H1 (cell line): ENCODE measurements at places on chromosomes 3 and 15. TPM values are rescaled to one million over a fixed set of nuclear protein-coding genes. Genes with fewer than 3 reads are reported as not detected.
A peak's percentile ranks its signal among the peaks of the same experiment; 100 is the strongest.

GRCh38 chr3:78614486-78614885 is 1153.3 kb downstream of the ROBO1 start:
- H3K36me3 ChIP-seq, result peaks cover 18% of the 10 kb centered on the region
- no peaks in the 10 kb centered on the region for H3K4me1 ChIP-seq
- no peak overlapping the region for H3K27ac ChIP-seq
- H3K27me3 ChIP-seq, result no peaks in the 10 kb centered on the region
- DNase-seq, result no peak

DNA sequence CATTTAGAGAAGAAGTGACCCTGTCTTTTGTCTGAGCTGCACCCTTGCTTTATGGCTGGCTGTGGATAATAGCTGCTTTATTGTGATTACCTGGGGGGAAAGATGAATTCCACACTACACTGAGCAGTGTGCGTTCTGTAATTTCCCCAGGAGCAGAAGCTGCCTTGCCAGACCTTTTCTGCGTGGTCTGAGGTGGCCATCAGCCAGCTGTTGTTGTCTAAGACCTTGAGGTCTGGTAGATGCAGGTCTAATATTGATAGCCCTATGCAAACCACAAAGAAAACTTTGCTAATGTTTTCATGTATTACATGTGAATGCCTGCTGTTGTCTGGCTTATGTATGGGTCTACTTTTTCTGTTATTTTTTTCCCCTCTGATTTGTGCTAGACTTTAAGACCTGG is 144.6 kb downstream of the THSD4 start:
- H3K27me3 ChIP-seq, result no peaks in the 10 kb centered on the region
- no peaks in the 10 kb centered on the region for H3K36me3 ChIP-seq
- DNase-seq, result no peak
- no peak overlapping the region for H3K27ac ChIP-seq
- no peak overlapping the region for H3K4me3 ChIP-seq

IMPG2 gene
- total RNA-seq, result 0.06 and 0.08 TPM in 2 replicates

CRYGS gene
- total RNA-seq, result 0.90 and 1.8 TPM in 2 replicates

DNA sequence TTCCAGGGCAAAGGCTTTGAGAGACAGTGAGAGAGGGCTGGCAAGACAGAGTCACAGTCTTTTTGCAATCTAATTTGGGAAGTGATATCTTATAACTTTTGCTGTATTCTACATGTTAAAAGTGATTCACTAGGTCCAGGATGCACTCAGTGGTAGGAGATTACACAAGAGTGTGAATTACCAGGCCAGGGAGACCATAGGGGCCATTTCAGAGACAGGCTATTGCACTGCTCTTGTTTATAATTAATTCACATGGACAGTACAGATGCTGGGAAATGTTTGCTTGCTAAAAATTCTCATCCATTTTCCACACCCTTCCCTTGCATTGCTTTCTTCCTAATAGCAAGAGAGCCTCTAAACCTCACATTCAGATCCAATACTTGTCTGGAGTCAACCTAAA is 22.6 kb upstream of the POMGNT2 start:
- DNase-seq, result no peak
- H3K4me1 ChIP-seq, result no peaks in the 10 kb centered on the region
- no peak overlapping the region for H3K4me3 ChIP-seq

GRCh38 chr3:38843898-38844297 is 27.9 kb upstream of the SCN10A start:
- H3K36me3 ChIP-seq, result no peaks in the 10 kb centered on the region
- no peaks in the 10 kb centered on the region for H3K27me3 ChIP-seq
- H3K27ac ChIP-seq, result no peak overlapping the region
- no peak for DNase-seq

LRRC31 gene
- total RNA-seq, result not detected in 2 replicates

DNA sequence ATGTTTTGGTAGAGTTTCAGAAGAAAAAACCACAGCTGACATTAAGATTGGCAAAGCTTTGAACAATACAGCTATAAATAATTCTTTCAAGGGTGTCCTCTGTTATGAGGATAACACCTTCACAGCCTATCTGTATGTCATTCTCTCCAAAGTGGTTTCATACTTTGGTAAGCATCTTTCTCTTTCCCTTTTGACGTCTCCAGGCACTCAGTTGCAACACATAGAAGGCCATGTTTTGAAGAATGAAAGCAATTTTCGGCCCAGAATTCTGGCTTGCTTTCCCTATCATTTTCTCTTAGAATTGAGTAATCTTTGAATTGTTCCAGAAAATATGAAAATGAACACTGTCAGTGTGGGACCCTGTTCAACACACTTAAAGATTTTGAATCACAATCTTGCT is 200.0 kb upstream of the CBLB start:
- DNase-seq, result no peak
- H3K4me3 ChIP-seq, result no peak overlapping the region
- H3K27me3 ChIP-seq, result no peaks in the 10 kb centered on the region
- H3K27ac ChIP-seq, result no peak overlapping the region
- no peaks in the 10 kb centered on the region for H3K4me1 ChIP-seq

FYCO1 gene
- total RNA-seq, result 9.3 and 10.8 TPM in 2 replicates

DNA sequence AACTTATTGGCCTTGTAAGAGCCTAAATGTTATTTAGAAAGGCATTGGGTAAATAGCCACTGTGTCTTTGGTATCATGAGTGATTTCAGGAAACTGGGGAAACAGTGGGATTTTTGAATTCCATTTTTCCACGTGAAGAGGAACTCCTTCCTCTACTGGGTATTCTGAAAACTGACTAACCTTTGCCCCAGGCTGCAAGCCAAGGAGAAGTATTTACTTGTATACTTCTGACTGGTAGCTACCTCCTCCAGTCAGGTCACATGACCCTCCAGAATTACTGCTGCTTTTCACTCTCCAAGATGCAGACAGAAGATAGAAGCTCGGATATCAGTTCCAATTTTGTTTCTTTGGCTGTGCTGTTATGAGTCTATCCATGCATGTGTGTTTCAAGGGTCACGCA is 50.9 kb upstream of the MAP3K13 start:
- no peak for DNase-seq
- no peak overlapping the region for H3K4me3 ChIP-seq
- H3K27me3 ChIP-seq, result no peaks in the 10 kb centered on the region
- no peak overlapping the region for H3K27ac ChIP-seq
- H3K4me1 ChIP-seq, result peaks cover 3% of the 10 kb centered on the region
- H3K36me3 ChIP-seq, result no peaks in the 10 kb centered on the region

SPG11 gene
- 32.5 and 37.1 TPM in 2 replicates for total RNA-seq

- H3K4me1 ChIP-seq, result no peaks in the 10 kb centered on the region
- H3K4me3 ChIP-seq, result no peak overlapping the region
- H3K27ac ChIP-seq, result no peak overlapping the region
- DNase-seq, result no peak
- H3K27me3 ChIP-seq, result no peaks in the 10 kb centered on the region
Measured at GRCh38 chr3:48065035-48065434, 48.8 kb upstream of the MAP4 start.

GRCh38 chr3:181956122-181956521 is 244.4 kb downstream of the SOX2 start:
- no peak for DNase-seq
- H3K4me3 ChIP-seq, result no peak overlapping the region
- H3K36me3 ChIP-seq, result no peaks in the 10 kb centered on the region
- no peaks in the 10 kb centered on the region for H3K4me1 ChIP-seq

- no peak for DNase-seq
- no peak overlapping the region for H3K4me3 ChIP-seq
- no peak overlapping the region for H3K27ac ChIP-seq
- no peaks in the 10 kb centered on the region for H3K4me1 ChIP-seq
- no peaks in the 10 kb centered on the region for H3K27me3 ChIP-seq
- H3K36me3 ChIP-seq, result no peaks in the 10 kb centered on the region
Measured at GRCh38 chr3:28841441-28841840, 439.4 kb upstream of the RBMS3 start.

SI gene
- total RNA-seq, result not detected in 2 replicates

A4GNT gene
- not detected in 2 replicates for total RNA-seq

GRCh38 chr15:55241891-55242290 is 45.1 kb upstream of the RSL24D1 start:
- H3K27me3 ChIP-seq, result no peaks in the 10 kb centered on the region
- H3K4me3 ChIP-seq, result no peak overlapping the region
- no peak for DNase-seq
- H3K36me3 ChIP-seq, result no peaks in the 10 kb centered on the region
- H3K27ac ChIP-seq, result no peak overlapping the region

SLC24A5 gene
- not detected in 2 replicates for total RNA-seq

PLSCR2 gene
- not detected in 2 replicates for total RNA-seq

DNA sequence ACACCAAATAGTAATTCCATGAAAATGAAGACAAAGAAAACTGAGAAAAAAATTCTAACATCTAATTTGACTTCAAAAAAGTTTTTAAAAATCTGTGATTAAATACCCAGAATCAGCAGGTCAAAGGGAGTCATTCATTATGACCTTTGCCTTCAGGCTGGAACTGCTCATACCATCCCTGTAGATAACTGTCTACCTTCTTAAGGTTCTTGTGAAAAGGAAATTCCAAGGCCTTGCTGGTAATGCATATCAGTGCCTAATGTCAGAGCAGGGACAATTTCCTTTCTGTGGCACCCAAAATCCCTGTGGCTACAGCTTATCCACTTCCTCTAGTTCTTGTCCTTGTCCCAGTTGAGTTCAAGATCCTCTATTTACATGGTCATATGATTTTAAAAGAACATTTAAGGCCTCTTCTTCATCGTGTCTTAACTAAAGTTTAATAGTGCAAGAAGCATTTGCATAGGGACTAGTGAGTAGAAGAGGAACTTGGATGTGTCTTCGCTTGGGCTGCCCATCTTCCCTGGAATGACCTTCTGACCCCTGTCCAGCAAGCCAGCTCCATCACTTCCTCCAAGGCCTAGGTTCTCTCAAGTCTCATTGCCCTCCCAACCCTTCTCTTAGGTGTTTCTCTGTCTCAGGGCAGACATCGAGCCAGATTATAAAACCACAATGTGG is 8.7 kb upstream of the PLCL2 start:
- H3K27me3 ChIP-seq, result no peaks in the 10 kb centered on the region
- no peaks in the 10 kb centered on the region for H3K4me1 ChIP-seq

DNA sequence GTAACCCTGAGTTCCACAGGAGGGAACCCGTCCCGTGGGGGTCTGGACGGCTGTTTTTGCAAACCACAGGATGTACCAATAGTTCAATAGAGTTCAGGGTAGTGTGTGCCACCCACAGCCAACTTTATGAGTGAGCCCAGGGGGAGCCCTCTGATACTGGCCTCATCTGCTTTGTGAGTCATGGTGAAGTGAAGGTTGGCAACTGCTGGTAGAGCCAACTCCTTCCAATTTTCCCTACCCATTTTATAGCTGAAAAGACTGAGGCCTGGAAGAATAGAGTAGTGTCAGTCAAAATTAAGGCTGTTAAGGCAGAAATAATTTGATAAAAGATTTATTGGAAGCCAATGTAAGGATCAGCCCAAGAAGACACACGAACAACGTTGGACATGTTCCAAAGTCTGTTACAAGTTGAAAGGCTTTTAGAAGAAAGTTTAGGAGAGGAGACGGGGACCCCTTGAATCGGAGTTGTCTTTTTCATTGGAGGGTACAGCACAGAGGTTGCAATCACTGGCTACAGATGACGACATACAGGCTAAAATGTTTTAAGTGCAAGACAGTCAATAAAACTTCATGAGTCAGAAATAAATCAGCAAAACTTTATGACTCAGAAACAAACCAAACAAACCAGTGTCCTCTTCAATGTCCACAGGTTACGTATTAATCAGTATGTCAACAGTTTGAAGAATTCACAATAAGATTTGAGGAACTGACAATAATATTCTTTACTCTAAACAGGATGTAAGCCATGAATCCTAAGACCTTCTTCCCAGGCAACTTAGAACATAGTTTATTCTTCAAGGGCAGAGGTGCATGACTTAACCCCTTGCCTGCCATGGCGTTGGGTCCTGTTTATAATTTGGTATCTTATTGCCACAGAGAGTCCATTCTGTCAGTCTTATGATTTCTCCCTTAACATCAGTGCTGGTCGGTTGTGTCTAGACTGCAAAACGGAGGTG is 62.9 kb upstream of the NR2E3 start:
- H3K4me3 ChIP-seq, result no peak overlapping the region
- H3K36me3 ChIP-seq, result no peaks in the 10 kb centered on the region
- H3K4me1 ChIP-seq, result no peaks in the 10 kb centered on the region
- H3K27me3 ChIP-seq, result no peaks in the 10 kb centered on the region
- H3K27ac ChIP-seq, result no peak overlapping the region

CLDN16 gene
- total RNA-seq, result not detected in 2 replicates

DNA sequence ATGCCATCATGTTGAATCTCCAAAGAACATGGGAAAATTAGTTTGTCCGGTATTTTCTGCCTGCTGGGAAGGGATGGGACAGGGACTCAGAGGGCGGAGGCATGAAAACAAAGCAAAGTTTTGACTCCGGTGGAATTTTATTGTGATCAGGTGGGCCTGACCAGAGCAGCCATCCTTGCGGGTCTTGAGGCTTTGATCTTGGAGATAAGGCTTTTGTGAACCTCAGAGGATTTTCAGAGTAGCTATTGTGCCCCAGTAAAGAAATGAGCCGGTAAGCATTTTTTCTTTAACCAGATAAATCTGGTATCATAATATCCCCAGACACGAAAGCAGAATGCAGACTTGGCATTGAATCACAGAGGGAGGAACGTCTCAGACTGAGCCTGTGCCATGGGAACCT is 99.4 kb upstream of the TNIK start:
- no peak for DNase-seq
- no peaks in the 10 kb centered on the region for H3K4me1 ChIP-seq
- no peak overlapping the region for H3K4me3 ChIP-seq
- H3K27ac ChIP-seq, result no peak overlapping the region
- H3K27me3 ChIP-seq, result no peaks in the 10 kb centered on the region

SCN5A gene
- total RNA-seq, result 11.4 and 16.5 TPM in 2 replicates

- H3K36me3 ChIP-seq, result no peaks in the 10 kb centered on the region
- no peak for DNase-seq
- no peak overlapping the region for H3K4me3 ChIP-seq
- peaks cover 2% of the 10 kb centered on the region; the same call in 1 of the 2 replicates for H3K27me3 ChIP-seq
- no peaks in the 10 kb centered on the region for H3K4me1 ChIP-seq
Measured at GRCh38 chr3:141006344-141006743, 44.8 kb upstream of the SPSB4 start.

DNA sequence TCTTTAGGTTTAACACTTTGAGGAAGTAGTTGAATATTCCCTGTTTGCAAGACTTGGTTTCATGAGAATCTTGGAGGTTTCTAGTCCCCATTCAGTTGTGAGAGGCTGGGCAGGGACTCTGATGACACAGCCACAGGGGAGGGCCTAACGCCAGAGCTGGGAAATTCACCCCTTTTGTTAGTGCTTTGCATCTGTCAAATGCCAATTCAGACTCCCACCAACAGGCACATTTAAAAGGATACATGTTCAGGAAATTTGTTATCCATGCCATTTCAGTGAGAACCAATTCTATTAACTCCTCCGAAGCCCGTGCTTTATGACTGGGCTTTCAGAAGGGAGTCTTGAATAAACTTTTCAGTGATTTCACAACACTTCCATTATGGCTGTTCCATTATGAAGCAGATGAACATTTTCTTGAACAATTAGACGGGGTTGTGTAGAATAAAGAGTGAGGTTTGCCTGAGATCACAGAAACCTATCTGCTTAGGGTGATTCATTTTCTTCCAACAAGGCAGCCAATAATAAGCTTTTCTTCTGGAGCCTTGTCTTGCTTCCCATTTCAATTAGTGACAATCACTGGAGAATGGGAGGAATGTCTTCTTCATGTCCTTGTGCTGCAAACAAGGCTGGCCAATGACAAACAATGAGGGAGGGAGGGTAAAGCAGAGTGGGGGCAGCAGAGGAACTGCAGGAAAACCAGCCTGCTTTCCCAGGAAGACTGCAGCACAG is 90.6 kb downstream of the SOX14 start:
- H3K27ac ChIP-seq, result no peak overlapping the region
- DNase-seq, result no peak
- peaks cover 20% of the 10 kb centered on the region for H3K4me1 ChIP-seq
- H3K4me3 ChIP-seq, result no peak overlapping the region
- no peaks in the 10 kb centered on the region for H3K27me3 ChIP-seq
- H3K36me3 ChIP-seq, result no peaks in the 10 kb centered on the region

- no peaks in the 10 kb centered on the region for H3K27me3 ChIP-seq
- peaks cover 22% of the 10 kb centered on the region for H3K4me1 ChIP-seq
- no peak overlapping the region; the same call in 1 of the 2 replicates for H3K27ac ChIP-seq
- peak overlapping the region; percentile 56 for H3K4me3 ChIP-seq
- DNase-seq, result no peak
Measured at GRCh38 chr15:90001683-90002427, 731 bp downstream of the ZNF710 start.

EFCC1 gene
- total RNA-seq, result 0.37 and 0.44 TPM in 2 replicates
